ENCODE measurements at places on chromosomes 5 and 9. TPM values are rescaled to one million over a fixed set of nuclear protein-coding genes. Genes with fewer than 3 reads are reported as not detected.

- DNase-seq = no peak
These were observed 13.5 kb upstream of the SFXN1 start for GRCh38 chr5:175464942-175465233.

SLC25A2 gene
- total RNA-seq = 0.64 TPM

DNA sequence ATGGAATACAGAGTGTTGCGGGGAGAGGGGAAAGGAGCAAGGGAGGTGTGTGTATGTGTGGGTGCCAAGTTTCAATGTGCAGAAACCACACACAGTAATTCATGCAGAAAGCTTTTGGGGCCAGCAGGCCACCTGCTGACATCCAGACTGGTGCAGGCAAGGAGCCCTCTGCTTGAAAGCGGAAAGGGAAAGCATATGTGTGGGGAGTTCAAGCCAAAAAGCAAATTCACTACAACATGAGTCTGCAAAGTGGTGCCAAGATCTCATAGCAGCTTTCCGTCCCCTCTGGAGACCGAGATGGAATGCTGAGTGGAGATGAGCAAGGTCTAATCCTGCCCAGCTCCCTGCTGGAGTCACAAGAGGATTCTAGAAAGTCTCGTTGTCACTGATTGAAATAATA is 159.7 kb upstream of the VLDLR start:
- DNase-seq = no peak

GRCh38 chr9:128114326-128115186 is 13.0 kb downstream of the PTGES2 start:
- DNase-seq = no peak

DNA sequence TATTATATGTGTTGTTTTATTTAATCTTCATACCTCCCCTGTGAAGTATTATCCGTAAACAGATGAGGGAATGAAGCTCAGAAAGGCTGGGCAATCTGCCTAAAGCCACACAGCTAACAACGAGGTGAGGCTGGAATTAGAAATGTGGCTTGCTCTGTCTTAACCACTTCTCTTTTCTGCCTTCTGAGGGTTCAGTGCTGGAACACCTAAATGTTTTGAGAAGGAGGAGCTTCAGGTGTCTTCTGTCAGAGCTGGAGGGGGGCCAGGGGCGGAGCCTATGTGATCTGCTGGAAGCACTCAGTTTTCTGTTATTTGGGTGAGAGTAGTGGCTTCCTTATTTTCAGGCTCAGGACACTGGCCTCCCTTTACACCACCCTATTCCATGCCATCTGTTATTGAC is 35.0 kb upstream of the ARAP3 start:
- DNase-seq = no peak

- DNase-seq = peak; percentile 44
These were observed 132.1 kb downstream of the CDH18 start for GRCh38 chr5:19855931-19856330.

- no peak for DNase-seq
These were observed 36.7 kb downstream of the LPAR1 start for GRCh38 chr9:111001526-111001925.

RAI14 gene
- 291 TPM for total RNA-seq

DNA sequence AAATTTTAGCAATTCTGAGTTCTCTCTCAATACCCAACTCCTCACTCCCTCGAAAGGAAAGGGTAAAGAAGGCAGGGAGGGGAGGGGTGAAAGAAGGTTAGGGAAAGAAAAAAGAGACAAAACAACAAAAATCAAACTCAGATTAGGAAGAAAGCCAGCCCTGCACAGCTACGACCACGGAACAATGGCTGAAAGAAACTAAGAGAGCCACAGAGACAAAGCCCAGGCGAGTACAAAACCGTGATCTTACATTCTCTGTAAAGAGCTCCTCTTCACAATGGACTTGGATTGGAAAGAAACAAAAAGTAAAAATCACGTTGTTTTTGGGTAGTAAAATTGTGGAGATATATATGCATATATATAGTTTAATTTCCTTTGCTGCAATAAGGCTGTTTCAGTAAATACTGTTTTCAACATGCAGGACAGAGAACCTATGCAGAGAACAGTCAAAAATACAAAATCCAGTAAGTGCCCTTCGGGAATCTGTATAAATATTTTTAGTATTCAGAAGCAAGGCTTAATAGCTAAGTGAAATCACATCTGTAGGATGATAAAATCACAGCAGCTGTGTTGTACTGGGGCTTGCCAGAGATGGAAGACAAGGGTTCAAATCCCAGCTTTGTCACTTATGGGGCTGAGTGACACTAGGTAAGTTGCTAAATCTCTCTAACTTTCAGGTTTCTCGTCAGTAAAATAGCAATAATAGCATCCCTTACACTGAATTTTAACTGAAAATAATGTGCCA is 16.9 kb downstream of the PSMB7 start:
- no peak for DNase-seq

ABCA1 gene
- 88.3 TPM for total RNA-seq

DNA sequence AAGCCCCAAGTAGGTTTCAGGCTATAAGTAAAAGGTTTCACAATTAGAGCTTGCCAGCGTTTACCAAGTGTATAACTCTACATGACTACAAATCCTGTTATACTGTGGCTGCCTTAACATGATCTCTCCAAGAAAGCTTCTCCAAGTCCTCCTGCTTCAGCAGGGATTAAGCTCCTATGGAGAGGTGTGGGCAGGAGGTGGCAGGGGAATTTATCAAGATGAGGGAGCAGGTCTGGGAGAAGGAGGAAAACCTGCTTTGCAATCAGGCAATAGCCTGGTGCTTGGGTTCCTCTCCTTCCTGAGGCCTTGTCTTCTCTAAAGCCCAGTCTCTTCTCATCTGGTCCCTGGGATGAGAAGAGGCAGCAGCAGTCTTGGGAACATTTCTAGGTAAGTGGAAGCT is 135.2 kb downstream of the TSSK1B start:
- no peak for DNase-seq

GRCh38 chr5:78533356-78533755 is 115.2 kb downstream of the LHFPL2 start:
- DNase-seq = peak; percentile 45

GRCh38 chr9:117958726-117959125 is 254.5 kb downstream of the TLR4 start:
- no peak for DNase-seq

DNA sequence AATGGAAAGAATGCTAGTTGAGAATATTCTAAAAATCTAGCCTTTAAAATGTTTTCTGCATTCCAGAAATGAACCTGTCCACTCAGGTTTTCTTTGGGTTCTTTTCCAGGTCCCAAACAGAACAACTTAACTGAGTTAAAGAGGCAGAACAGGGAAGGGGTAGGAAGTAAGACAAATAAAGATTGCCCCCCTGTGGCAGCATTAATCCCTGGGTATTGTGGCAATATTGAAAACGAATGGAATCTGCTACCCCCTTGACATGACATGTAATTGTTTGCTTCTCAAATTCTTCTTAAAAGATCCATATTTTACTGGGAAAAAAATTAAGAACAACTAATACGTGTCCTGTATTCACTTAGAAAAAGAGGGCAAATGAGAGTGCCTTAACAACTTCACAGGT is 9.3 kb upstream of the RBM22 start:
- DNase-seq = no peak

DNA sequence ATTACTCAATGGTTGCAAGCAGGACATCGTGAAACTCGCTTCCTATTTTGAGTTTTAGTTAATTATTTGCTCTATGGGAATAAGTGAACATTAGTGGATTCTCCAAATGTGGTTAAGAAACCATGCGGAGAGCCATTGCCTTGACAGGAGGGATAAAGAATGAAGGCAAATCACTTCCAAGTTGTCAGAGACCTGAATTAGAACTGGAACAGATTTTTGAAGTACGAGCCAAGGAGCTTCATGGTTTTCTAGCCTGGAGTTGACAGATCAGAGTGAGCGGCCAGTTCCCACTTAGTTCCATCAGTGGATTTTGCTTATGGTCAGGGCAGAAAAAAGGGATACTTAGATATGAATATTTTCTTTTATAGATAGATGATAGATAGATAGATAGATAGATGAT is 171.4 kb upstream of the CDH10 start:
- no peak for DNase-seq

DNA sequence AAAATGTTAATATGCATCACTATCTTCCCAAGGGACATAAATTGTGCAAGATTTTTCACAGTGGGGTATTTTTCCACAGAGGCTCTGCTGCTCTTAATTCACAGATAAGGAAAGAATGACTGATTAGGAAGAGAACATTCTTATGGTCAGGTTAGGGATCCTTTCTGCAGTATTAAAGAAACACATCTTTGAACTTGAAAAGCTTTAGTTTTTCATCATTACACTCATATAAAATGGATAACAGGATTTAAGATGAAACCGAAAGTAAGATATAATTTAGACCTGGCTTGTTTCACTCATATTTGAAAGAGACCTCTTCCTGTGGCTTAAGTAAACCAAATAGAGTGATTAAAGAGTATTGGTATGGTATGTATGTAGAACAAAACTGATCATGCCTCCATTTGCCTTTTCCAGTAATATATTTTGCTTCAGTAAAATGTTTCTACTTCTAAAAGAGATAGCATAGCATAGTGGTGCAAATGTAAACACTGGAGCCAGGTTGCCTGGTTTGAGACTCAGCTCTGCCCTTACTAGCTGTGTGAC is 160.0 kb downstream of the PRR16 start:
- DNase-seq = peak; percentile 77

SLC6A19 gene
- not detected for total RNA-seq

DNA sequence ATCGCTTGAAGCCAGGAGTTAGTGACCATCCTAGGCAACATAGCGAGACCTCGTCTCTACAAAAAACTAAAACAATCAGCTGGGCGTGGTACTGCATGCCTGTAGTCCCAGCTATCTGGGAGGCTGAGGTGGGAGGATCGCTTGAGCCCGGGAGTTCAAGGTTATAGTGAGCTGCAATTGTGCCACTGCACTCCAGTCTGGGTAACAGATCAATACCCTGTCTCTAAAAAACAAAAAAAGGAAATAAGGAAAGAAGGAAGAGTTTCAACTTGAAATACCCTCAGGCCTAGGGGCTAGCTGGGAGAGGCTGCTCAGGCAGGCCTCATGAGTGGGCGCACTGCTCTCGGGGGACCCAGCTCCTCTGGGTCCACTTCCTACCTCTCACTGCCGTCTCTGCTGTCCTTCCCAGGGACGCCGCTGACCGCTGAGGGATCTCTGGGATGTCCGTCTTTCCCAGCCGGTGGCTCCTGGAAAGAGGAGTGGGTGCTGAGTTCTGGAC is 56.4 kb downstream of the PRRT1B start:
- no peak for DNase-seq

AK8 gene
- 0.32 TPM for total RNA-seq

DNA sequence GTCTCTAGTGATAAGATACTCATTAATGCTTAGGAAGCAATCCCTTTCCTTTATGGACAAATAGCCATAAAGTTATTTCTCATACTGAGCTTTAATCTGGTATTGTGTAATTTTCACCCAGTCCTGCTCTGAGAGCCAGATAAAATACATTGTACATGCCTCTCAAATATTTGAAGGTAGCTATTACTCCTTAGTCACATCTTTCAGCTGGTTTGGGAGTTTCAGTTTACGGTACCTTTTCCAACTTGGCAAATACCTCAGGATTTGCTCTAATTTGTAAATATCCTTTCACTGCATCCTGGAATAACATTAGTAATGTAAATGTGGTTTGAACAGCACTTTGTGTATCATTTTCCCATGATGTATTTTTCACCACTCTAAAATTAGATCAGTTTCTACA is 47.4 kb downstream of the ABHD17B start:
- DNase-seq = peak; percentile 18

DNA sequence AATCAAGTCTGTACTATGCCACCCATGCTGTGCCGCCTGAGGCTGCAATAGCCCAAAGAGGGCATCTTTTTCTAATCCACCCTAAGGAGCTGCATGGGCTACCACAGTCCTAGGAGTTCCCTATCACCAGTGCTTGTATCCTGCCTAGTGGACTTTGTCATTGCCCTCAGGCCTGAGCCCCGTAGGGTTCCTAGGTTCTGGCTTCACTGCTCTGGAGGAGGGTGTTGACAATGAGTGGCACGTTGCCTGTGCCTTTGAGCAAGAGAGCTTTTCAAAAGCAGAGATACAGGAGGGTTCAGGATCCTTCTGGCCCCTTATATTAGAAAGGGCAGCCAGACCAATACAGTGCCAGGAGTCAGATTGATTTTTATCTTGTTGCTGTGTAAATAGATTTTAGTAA is 93.0 kb downstream of the PRDM6 start:
- DNase-seq = no peak

PPP2R2B gene
- 2.2 TPM for total RNA-seq

DNA sequence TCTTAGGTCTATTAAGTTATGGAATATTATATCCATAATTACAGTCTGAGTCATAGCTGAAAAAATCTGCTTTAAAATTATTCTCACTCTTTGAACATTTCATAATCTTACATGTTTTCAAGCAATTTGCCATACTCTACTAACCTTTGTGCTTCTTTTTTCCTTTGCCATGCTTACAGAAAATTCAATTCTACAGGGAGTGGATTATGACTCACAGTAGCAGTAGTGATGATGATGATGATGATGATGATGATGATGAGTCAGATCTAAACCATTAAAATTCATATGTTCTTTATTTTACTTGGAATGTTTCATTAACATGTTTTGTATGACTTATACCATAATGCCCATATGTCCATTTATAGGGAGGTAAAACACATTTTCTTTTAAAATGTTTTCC is 207.1 kb downstream of the VPS13A start:
- peak; percentile 13 for DNase-seq

TMEM252 gene
- total RNA-seq = not detected

- DNase-seq = no peak
These were observed 102.4 kb downstream of the NFIB start for GRCh38 chr9:14211564-14211963.

GRCh38 chr5:64869419-64869818 is 100.7 kb downstream of the CWC27 start:
- DNase-seq = peak; percentile 72

CNTLN gene
- total RNA-seq = 11.3 TPM

FAM163B gene
- not detected for total RNA-seq

- peak; percentile 23 for DNase-seq
These were observed 125.5 kb downstream of the CDK5RAP2 start for GRCh38 chr9:120454467-120454866.

GRCh38 chr5:171397190-171397589 is 9.5 kb downstream of the NPM1 start:
- DNase-seq = no peak

- no peak for DNase-seq
These were observed 280.3 kb upstream of the TUT7 start for GRCh38 chr9:86634501-86634900.

DNA sequence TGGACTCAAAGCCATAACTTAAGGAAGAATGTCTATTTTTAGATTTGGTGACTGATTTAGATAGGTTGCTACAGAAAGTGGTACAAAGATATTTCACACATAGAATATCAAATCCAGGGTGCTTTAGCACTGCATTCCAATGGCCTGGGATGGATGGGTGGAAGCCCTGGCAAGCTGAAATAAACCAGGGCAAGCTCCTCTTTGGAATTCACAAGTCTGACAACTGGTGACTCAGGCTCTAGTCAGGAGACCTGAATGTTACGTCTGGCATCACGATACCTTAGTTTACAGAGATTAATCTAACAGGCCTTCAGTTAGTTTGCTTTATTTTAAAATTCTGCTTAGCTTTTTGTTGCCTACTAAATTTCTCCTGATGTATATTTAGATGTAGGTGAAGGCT is 144.0 kb downstream of the TMC1 start:
- peak; percentile 29 for DNase-seq
